ENCODE measurements at places on chromosomes 16 and 17.

DNA sequence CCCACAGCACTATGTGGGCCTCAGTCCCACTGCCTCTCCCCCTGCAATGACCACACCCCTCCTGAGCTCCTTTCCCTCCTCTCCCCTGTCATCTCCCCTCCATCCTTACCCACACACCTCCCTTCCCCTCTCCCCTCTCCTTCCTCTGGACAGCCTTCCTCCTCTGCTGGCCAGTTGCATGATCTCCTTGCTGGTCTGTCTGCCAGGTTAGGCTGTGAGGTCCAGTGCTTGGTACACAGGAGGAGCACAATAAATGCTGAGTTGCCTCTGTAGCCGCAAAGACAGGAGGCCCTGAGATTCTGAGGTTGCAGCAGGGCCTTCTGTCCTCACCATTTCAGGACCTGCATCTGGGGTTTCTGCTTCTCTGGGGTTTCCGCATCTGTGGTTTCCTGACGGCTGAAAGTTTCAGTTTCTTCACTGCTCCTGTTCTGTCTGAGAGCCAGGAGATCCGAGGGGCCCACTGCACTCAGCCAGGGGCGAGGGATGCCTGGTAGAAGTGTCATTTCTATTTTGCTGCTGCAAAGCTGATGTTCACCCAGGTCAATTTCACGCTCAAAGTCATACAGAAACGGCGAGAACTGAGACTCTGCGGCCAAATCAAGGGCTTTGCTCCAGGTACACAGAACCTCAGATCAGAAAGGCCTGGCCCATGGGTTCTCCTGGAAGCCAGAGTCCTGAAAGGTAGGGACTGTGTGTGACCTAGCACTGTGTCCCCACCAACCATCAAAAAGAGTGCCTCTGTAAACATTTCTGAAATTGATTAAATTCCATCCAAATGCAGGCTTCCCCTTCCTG, 4.6 kb upstream of the SLC12A3 start:
- no peak for DNase-seq

- DNase-seq, result no peak
Observed at GRCh38 chr16:85601730-85602401, 11.3 kb upstream of the GSE1 start.

DNA sequence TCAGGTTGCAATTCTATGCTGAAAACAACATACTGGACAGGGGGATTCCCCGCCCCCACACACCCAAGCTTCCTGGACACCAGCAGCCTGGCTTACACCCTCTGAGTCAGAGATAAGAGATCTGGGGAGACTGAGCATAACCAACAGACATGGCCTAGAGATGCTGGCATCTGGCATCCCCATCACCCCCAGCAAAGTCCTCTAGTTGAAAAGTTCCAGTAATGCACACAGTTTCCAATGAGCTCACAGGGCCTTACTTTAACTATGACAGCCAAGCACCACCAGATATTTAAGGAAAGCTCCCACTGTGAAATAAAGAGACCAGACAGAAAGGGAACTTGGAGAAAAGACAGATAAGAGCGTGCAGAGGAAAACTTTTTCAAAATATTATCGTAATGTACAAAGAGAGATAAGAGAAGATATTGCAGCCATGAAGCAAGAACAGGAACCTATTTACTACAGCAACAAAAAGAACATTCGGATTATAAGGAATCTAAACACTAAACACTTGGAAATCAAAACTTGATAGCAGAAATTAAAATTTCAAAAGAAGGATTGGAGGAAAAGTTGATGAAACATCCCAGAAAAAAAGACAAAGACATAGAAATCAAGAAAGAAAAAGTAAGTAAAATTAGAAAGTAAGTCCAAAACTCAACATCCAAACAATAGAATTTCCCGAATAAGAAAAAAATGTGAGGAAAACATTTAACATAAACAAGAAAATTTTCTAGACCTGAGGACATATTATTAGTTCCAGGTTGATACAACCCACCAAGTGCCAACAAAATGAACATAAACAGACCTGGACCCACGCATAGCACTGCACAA, 17.2 kb upstream of the ALOX15 start:
- no peak for DNase-seq

GRCh38 chr16:57255686-57256415, 10.8 kb downstream of the ARL2BP start:
- no peak for DNase-seq

DNA sequence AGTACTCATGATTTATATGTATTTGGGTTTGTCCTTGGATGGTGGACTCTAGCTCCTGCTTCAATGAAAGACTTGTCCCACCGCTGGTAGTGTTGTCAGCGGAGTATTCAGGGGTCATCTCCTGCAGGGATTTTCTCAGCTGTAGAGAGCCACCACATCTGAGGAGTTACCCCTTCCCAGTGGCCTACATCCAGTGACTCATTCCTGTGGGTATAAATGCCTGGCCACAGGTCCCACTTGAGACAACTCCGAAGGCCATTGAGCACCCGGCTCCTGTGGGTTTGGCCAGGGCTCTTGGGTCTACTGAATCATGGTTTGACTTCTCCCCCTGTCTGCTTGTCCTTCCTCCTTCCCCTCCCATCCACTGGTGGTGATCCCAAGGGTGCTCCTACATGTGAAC, 34.6 kb upstream of the WSB1 start:
- DNase-seq, result no peak

DNA sequence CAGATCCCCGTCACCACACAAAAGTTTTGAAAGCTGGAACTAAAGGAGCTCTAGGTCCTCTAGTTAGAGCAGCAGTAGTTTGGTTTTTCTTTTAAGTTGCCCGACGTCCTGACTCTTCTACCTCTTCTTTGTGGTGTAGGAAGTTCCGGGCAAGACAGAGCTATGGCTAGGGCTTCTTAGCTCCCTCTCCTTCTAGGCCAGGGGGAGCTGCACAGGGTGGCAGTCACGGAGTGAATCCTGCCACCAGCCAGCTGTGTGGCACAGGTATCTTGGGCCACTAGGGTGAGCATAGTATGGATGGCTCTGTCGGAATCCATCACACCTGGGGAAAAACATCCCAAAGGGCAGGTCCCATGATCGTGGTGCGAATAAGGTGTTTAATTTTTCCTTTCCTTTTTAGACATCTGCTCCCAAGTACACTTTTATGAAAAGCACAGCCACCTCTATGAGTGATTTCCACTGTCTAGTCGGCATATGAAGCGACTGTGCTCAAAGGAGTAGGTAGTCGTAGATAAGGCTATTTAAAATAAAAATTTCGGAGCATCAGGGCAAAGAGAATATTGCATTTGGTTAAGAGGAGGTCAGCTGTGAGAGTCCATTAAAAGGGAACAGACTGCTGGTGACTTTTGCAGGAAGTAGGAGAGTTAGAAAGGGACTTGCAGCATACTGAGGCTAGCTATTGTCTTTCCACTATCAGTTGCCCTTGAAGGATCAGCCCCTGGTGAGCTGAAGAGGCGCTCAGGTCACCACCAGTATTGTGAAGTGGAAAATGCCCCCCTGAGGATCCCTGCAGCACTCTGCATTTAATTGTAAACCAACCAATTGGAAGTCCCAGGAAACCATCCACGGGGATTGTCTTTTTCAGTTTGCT, 2.1 kb downstream of the PRKCA start:
- DNase-seq, result no peak

- no peak for DNase-seq
Observed at GRCh38 chr16:31498493-31498892, 9.7 kb downstream of the RUSF1 start.

DNA sequence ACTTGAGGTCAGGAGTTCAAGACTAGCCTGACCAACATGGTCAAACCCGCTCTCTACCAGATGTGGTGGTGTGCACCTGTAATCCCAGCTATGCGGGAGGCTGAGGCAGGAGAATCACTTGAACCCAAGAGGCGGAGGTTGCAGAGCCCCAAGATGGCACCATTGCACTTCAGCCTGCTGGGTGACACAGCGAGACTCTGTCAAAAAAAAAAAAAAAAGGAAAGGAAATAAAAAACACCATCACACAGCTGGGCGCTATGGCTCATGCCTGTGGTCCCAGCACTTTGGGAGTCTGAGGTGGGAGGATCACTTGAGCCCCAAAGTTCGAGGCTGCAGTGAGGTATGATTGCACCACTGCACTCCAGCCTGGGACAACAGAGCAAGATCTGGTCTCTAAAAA, 13.3 kb upstream of the SBK1 start:
- DNase-seq, result no peak

- peak; percentile 30 for DNase-seq
Observed at GRCh38 chr16:6684076-6684673, 648.5 kb upstream of the RBFOX1 start.

DNA sequence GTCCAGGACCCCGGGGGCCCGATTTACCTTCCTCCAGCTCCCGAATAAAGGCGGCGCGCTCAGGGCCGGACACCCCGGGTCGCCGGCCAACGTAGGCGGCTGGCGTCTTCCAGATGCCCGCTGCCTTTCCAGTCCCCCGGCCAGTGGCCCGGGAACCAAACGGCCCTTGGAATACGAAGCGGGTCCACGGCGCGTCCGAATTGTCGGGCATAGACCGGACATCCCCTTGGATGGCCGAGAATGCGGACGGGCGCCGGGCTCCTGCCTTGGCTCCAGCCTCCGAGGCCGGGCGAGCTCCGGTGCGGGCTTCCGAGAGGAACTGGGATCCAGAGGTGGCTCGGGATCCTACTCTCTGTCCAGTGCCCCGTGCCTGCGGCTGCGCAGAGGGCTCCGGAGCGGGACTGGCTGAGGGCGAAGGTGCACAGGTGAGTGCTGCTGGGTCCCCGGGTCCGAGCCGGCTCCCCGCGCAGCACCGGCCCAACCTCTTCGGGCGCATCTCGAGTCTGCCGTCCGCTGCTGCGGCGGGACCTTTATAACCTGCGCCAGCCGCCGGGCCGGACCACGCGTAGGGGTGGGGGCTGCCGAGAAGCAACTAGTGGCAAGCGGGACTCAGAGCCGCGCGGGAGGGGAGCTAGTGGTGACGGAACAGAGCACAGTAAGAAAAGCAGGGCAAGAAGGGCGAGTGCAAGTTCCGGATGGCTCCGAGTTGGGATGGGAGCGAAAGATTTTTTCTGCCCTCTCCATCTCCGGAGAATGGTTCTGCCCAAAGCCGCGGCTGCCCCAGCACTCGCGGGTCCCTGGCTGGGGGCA, at the start of gene HAP1:
TSS of gene HAP1 (minus strand) at position 505 of the 810 bp plus-strand sequence. CDS start at position 496, 9 bp downstream.
- DNase-seq, result peak; percentile 13

DNA sequence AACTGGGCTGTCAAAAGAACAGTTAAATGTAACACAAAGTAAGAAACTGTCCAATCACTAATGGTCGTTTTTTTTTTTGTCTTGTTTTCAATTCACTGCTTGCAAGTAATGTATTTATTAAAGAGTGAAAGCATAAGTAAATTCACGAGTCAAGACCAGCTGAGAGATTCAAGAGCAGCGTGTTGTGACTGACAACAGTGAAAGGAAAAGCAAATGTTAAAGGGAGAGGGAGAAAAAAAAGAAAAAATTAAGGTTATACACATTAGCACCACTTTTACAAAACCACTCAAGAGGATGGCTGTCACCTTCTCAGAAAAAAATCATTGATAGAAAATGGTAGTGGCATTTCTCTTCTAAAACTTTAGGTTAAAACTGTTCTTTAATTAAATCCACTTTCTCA, 36.1 kb downstream of the GPATCH8 start:
- DNase-seq, result no peak

- peak; percentile 42 for DNase-seq
Observed at GRCh38 chr16:55842369-55843104, 9.6 kb upstream of the CES1 start.

GRCh38 chr17:2916461-2916860, 120.2 kb downstream of the RAP1GAP2 start:
- no peak for DNase-seq

- no peak for DNase-seq
Observed at GRCh38 chr16:59111280-59111679, 377.2 kb upstream of the GOT2 start.

DNA sequence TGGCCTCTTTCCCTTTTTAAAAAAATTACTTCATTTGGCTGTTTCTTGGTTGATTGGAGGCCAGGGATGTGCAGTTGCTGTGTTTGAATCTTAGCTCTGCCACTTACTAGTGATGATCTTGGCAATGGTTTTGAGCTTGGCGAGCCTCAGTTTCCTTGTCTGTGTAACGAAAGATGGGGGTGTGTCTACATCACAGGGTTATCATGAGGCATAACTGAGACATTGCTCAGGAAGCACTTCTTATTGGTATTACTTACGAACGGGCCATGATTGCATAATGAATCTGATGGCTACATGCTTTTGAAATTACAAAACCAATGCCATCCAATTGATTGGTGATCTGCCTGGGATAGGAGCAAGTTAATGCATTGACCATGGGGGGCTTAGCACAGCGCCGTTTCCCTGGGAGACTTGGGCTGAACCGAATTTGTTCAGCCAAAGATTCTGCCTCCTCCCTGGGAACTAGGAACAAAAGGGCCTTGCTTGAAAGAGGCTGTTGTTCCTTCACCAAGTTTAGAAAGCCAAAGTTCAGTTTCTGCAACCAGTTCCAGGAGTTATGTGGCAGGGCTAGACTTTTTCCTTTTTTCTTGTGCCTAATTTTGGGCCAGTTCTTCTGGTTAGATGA, 21.9 kb downstream of the CMIP start:
- DNase-seq, result no peak

DNA sequence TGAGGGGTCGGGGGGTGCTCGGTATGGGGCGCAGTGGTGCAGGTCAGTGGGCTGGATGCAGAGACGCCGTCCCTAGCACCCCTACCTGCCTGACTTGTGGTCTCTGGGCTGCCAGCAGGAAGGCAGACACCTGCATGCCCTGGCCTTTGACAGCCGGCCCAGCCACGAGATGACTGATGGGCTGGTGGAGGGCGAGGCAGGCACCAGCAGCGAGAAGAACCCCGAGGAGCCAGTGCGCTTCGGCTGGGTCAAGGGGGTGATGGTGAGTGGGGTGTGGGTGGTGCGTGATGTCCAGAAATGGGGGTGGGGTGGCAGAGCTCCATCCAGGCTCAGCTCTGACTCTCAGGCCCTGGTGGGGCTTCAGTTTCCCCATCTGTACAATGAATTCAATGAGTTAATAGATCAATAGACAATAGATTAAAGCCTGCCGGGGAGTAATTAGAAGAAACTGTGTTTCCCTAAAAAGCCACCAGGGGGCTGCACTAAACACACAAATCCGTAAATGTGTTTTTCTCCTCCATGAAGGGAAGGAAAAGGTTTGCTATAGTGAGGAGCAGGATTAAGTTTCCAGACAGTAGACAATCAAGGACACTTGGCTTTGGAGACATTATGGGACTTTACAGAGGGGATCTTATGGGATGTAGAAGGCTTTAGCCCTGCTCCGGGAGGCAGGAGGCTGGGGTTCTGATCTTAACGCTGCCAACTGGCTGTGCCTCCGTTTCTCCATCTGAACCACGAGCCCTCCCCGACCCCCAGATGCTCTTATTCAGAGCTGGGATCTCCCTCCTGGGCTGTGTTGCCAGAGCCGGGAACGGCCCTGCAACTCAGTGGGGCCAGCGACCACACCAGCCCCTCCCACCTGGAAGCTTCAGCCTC, 2.2 kb downstream of the SLC12A3 start:
- DNase-seq, result peak; percentile 47
